ENCODE measurements at places on chromosomes 5 and 9.

DNA sequence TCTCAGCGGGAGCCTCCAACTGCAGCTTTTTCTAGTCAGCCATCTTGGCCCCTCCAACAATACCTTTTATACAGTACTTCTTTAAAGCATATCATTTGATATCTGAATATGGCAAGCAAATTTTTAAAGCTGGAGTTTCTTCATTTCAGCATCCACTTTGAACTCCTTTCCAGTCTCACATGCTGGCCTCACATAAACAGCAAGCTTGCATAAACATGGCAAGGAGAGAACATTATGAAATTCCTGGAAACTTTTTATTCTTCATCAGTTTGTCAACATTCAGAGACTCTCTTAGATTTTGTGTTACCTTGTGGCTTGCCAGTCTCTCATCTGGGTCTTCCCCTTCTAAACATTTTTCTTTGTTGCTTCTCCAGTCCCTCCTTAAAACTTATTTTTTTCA lies 745.3 kb downstream of the NR2F1-AS1 start:
- DNase-seq: no peak

GRCh38 chr9:96040591-96041461 lies 165.3 kb downstream of the ERCC6L2 start:
- DNase-seq: no peak

DNA sequence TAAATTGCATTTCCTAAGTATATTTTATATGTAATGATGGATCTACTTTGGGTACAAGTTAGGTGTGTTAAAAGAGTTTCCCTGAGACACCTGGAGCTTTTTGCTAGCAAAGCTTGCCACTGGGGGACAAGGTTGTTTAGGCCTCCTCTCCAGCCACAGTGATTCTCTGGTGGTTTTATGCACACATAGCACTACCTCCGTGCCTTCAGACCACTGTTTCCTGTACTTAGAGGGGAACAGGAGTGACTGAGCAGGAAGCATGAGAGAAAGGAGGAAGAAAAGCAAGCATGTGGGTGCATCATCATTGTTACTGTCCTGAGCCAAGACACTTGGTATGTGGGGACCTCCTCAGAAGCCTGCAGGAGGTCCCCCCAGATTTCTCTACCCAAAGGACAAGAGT lies 272.1 kb downstream of the RASEF start:
- DNase-seq: no peak

- DNase-seq: no peak
These were observed 64.8 kb downstream of the PAX5 start for GRCh38 chr9:36969216-36969771.

GRCh38 chr9:114430457-114430856 lies 42.7 kb upstream of the AKNA start:
- DNase-seq: no peak

DNA sequence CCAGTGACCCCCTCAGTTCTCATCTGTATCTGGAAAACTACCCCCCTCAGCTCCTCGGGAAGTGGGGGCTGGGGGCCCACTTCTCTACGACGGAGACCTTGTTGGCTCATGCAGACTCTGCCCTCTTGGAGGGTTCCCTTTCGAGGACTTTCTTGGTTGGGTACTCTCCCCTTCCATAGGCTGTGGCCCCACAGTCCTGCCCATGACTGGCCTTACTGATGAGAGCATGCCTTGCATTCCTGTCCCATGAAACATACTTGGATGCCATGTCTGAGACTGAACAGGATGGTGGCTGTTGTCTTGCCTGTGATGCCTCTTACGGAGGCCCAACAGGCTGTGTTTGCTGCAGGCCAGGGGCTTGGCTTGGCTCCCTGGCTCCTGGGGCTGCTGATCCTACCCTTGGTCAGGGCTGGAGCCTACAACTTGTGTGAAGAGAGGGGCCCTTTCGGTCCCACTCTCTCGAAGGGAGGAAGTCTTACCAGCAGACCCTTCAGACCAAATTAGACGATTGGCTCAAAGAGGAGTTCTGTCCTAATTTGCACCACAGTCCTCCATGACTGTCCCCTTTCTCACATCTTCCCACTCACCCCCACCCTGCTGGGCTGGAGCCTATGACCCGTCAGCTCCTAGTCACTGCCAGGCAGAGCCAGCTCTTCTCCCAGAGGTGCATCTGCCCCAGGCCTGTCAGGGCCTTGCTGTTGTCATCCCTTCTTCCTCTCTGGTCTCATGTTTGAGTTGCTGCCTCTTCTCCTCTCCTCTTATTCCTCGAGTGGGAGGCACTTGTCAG lies 109.9 kb downstream of the CACNA1B start:
- no peak for DNase-seq

- no peak for DNase-seq
These were observed 237.5 kb downstream of the TRIM32 start for GRCh38 chr9:116924462-116925110.

GRCh38 chr5:35862126-35862525 lies 5.4 kb downstream of the IL7R start:
- DNase-seq: no peak

DNA sequence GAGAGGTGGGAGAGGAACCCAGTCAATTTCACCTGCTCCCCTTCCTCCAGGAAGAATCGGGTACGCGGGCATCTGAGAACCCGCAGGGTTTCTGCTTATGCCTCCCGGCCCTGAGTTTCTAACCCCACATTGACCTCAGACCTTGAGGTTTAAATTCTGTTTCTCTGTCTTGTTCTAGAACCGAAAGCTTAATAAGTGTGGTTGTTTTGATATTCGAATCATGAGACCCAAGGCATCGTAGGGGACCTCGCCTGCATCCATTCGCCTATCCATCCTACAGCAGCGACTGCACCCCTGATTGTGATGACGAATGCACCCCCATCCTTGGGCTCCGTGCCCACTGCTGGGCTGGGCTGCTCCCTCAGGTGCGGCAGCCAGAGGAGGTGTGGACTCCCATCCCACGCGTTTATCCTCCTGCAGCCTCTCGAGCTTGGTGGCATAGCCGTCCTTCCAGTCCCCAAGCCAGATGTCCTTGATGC lies 80.8 kb upstream of the IER5L start:
- no peak for DNase-seq

GRCh38 chr5:77777281-77777892 lies 1.2 kb upstream of the TBCA start:
- DNase-seq: no peak

DNA sequence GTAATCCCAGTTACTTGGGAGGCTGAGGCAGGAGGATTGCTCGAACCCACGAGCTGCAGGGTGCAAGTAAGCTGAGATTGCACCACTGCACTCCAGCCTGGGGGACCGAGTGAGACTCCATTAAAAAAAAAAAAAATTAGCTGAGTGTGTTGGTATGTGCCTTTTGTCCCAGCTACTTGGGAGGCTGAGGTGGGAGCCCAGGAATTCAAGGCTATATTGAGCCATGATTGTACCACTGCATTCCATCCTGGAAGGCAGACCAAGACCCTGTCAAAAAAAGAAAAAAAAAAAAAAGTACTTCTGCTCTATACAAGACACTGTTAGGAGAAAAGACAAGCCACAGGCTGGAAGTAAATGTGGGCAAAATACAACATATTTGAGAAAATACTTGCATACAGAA lies 68.5 kb upstream of the FBXW11 start:
- DNase-seq: no peak

- no peak for DNase-seq
These were observed 20.6 kb downstream of the DMAC1 start for GRCh38 chr9:7778851-7779600.

DNA sequence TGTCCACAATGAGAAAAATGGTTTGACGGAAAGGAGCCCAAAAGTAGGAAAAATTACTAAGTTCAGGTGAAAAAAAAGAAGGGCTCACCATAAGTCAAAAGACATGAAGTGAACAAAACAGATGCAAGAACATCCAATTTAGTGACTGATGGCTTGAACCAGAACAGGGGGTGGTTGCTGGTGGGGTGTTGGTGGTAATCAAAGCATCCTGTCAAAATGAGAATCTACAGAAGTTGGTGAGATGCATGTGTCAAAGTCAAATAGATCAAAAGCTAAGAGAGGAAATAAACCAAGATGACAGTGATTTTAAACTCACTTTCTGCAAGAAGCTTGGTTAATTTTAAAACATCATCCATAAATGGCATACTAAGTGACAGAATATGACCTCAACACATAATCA lies 117.4 kb downstream of the MLLT3 start:
- no peak for DNase-seq

GRCh38 chr5:107361945-107362344 lies 308.8 kb downstream of the EFNA5 start:
- peak; percentile 67 for DNase-seq

DNA sequence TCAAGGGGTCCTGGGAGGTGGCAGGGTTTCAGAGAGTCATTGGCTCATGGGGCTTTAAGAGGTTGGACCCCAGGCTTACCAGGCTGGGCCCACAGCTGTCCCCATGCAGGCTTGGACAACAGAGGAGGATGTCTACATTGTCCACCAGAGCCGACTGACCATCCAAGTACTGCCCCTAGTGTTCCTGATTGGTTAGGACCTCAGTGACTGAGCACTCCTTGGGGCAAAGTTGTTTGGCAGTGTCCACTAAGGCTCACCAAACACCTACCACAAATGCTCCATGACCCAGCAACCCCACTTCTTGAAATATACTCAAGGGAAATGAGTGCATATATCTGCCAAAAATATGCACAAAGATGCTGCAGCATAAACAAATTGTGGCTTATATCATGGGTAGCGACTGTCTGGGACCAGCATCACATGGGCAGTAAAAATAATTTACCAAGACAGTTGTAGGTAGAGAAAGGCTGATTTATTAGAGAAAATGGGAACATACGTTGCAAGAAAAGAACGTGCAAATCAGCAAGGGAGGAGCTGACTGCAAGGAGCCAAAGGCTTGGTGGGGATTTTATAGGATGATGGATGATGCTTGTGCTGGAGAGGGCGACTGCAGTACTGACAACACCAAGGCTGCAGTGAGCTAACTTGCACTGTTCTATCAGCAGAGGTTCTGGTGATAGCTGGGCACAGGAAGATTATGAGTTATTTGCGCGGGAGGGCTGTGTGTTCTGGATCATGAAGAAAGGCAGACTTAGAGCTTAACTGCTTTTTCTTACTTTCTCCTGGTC lies 265.2 kb downstream of the GADD45G start:
- no peak for DNase-seq

GRCh38 chr5:89372176-89372575 lies 489.2 kb upstream of the MEF2C start:
- no peak for DNase-seq

DNA sequence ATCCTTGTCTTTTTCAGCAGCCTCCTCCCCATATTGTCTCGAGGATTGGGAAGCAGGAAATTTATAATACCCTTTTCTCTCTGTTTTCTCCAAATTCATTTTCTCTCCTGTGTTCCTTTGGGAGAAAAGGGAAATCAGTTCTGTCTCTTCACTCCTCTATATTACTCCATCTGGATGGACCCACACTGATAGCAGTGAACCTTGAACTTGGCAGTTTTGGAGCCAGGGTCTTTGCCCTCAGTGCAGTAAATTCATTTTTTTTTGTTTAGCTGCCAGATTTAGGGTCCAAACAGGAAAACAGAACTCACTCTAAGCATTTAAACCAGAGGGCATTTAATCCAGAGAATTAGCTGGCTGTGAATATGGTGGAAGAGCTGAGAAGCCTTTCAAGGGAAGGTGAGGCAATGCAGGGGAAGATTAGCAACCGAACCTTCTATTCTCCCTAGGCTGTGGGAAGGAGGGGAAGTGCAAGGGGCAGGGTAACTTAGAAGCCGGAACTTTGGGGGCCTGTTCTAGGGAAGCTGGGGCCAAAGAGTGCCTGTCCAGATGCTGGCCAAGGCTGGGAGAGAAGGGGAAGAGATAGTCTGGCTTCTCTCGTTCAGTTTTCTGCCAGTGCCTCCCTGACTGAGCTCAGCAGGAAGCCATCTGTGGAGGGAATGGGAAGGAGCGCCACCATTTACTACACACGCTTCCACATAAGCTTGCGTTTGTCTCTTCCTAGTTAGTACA lies 16.3 kb upstream of the NPR2 start:
- DNase-seq: no peak

- no peak for DNase-seq
These were observed 12.2 kb upstream of the PJA2 start for GRCh38 chr5:109421956-109422355.

GRCh38 chr9:79801459-79801858 lies 229.7 kb downstream of the TLE4 start:
- no peak for DNase-seq

DNA sequence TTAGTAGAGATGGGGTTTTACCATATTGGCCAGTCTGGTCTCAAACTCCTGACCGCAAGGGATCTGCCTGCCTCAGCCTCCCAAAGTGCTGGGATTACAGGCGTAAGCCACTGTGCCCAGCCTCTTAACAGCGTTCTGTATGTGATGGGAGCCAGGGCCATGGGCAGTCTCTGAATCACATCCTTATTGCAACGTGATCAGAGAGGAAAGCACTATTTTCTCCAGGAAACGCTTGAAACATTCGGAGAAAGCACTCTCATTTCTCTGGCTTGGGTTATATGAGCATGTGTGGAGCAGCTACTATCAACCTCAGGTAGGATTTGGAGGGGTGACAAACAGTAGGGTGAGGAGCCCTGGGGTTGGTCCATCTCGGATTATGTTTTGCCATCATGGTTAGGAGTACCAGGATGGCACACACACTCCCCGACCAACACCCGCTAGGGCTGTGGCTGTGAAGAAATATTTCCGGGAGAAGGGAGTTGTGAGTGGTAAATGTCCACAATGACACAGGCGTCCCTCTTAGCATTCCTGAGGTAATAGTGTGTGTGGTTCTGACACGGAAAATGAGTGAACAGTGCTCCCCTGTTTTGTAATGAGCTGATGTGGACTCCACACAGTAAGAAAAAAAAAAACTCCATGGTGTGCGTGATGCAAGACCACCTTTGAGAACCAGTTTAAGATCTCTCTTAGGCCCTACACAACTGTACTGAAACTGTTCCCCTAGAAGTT lies 406.2 kb upstream of the ZNF608 start:
- DNase-seq: no peak

DNA sequence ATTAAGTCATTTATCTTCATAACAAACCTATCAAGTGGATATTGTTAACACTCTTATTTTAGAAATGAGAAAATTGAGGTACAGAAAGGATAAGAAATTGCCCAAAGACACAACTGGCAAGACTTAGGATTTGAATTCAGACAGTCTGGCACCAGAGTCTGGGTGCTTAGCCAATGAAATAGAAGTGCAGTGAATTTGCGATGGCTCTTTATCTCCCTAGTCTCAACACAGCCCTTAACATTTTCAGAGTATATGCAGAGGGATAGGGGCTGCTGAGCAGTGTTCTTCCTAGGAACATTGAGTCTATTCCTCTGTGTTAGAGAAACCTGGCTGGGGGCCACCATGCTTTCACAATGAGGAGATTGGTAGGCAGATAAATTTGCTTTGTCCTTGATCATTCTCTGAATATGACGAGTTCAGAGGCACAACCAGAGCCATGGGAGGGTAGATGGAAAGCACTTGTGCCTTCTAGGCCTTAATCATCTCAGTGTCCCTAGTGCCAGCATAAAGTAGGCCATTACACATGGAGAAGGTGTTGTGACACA lies 6.1 kb upstream of the FSD1L start:
- no peak for DNase-seq

- no peak for DNase-seq
These were observed 23.1 kb downstream of the JAKMIP2 start for GRCh38 chr5:147759441-147759840.

DNA sequence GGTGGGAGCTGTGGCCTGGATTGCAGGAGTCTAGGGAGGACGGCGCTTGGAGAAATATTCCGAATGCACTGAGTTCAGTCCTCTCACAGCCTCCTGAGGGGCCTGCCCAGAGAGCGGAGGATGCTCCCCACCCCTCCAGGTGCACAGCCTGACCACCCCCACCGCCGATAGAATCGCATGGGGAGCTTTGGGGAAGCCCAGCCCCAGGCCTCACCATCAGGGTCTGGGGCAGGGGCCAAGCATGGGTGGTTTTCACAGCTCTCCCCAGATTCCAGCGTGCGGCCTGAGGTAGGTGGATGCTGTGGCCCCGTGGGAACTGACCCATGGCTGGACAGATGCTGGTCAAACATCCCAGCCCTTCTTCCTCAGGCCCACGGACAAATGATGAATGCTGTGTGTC lies 79.9 kb upstream of the OLFM1 start:
- no peak for DNase-seq
